ENCODE measurements at places on chromosomes 12 and 14. TPM values are rescaled to one million over a fixed set of nuclear protein-coding genes. Genes with fewer than 3 reads are reported as not detected.
A peak's percentile ranks its signal among the peaks of the same experiment; 100 is the strongest.

DNA sequence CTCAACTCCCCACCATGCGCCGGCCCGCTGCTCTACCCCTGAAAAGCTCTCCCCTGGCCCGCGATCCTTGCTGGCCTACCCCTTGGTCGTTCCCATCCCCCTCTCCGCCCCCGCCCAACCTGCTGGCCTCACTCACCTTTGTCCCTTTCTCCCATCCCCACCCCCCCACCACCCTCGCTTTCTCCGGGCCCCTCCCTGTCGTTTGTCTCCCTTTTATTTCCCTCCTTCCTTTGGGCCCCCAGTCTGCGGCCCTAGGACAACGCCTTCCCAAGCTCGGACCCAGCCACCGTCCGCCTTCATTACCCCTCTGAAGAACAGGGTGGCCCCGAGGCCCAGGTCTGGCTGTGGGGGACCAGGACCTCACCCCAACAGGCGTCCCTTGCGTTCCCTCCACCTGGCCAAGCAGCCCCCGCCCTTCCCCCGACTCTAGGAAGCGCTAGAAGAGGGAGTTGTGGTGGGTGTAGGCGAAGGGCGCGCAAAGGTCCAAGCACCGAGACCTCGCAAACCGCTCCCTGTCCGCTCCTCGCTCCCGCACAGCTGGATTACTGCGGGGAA is 6.9 kb upstream of the SLC7A7 start:
- no peak overlapping the region for H3K27ac ChIP-seq
- H3K27me3 ChIP-seq = no peaks in the 10 kb centered on the region
- H3K4me3 ChIP-seq = peak overlapping the region; percentile 50
- no peaks in the 10 kb centered on the region for H3K36me3 ChIP-seq
- DNase-seq = no peak

DNA sequence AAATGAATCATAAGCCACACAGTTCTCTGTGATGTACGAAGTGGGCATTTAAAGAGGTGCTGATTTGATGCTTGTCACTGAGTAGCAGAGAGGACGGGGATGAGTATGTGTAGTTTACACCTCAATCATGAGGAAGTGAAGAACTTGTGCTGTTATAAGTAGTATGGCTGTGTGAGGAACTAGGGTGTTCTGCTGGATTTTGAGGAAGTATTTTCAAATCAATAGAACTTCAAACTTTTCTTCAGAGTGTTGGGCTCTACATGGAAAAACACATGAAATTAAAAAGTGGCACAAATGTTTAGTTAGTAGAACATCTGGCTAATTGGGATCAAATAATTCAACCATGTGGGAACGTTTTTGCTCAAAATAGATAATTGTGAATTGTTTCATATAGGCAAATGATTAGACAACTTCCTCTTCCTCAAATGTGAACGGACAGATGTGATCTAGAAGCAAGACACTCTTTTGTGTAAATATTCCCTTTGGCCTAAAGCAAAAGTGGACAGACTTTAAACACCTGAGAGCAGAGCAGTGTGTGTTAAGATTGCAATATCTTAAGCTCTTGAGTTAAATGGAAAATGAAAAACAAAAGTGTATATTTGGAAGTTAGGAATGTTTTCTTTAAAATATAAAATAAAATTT is 168.5 kb downstream of the NAV3 start:
- H3K27me3 ChIP-seq = no peaks in the 10 kb centered on the region
- no peak overlapping the region for H3K27ac ChIP-seq
- H3K36me3 ChIP-seq = no peaks in the 10 kb centered on the region
- no peaks in the 10 kb centered on the region for H3K4me1 ChIP-seq
- H3K4me3 ChIP-seq = no peak overlapping the region

- peaks cover 7% of the 10 kb centered on the region for H3K4me1 ChIP-seq
- no peak for DNase-seq
- H3K27me3 ChIP-seq = no peaks in the 10 kb centered on the region
- H3K4me3 ChIP-seq = peak overlapping the region; percentile 94
- H3K27ac ChIP-seq = peak overlapping the region; percentile 33
Observed at GRCh38 chr14:77097006-77097699, 905 bp upstream of the CIPC start.

DNA sequence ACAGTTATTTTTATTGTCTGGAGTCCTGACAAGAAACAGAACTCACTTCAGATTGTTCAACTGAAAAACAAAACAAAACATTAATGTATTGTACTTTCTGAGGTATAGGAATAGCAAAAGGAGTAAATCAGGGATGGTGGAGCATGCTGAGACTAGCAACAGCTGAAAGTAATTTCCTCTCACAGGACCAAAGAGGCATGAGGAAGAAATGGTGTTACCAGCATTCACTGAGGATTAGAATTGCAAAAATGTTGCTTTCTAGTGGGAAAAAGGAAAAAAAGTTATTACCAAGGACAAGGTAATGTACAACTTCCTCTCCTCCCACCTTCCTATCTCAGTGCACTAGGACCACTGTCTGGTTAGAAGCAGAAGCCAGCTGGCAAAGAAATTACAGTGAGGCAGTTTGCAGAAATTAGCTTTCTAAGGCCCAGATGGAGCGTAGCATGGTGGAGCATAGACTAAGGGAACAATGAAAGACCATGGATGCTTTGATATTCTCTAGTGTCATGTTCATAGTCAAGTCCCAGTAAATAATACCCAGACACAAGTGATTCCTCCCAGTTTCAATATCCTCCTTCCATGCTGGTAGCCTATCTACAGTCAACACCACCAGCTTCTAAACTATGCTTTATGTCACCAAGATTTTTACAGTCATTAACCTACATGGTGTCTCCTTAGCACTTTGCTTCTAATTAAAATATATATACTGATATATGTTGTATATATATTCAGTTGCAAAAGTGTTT is 133.7 kb upstream of the DCN start:
- no peak overlapping the region for H3K27ac ChIP-seq
- no peak for DNase-seq
- peaks cover 5% of the 10 kb centered on the region for H3K4me1 ChIP-seq
- no peak overlapping the region for H3K4me3 ChIP-seq

- no peaks in the 10 kb centered on the region for H3K4me1 ChIP-seq
- no peaks in the 10 kb centered on the region for H3K27me3 ChIP-seq
- no peak overlapping the region for H3K27ac ChIP-seq
- DNase-seq = no peak
- H3K4me3 ChIP-seq = no peak overlapping the region
- H3K36me3 ChIP-seq = no peaks in the 10 kb centered on the region
Observed at GRCh38 chr14:74532246-74532645, 38.7 kb downstream of the ISCA2 start.

GRCh38 chr12:124293286-124294003 is 1.4 kb upstream of the RFLNA start:
- no peak overlapping the region for H3K4me3 ChIP-seq
- DNase-seq = no peak

- no peak for DNase-seq
- H3K4me1 ChIP-seq = no peaks in the 10 kb centered on the region
- H3K27me3 ChIP-seq = no peaks in the 10 kb centered on the region
- H3K36me3 ChIP-seq = no peaks in the 10 kb centered on the region
- no peak overlapping the region for H3K4me3 ChIP-seq
- no peak overlapping the region for H3K27ac ChIP-seq
Observed at GRCh38 chr12:128969480-128970055, 116.3 kb downstream of the GLT1D1 start.

- peak overlapping the region; percentile 10 for H3K4me3 ChIP-seq
- H3K27ac ChIP-seq = peak overlapping the region; percentile 37
- H3K36me3 ChIP-seq = no peaks in the 10 kb centered on the region
- H3K27me3 ChIP-seq = no peaks in the 10 kb centered on the region
- peaks cover 57% of the 10 kb centered on the region for H3K4me1 ChIP-seq
Observed at GRCh38 chr12:124543052-124543589, 24.3 kb downstream of the NCOR2 start.

DNA sequence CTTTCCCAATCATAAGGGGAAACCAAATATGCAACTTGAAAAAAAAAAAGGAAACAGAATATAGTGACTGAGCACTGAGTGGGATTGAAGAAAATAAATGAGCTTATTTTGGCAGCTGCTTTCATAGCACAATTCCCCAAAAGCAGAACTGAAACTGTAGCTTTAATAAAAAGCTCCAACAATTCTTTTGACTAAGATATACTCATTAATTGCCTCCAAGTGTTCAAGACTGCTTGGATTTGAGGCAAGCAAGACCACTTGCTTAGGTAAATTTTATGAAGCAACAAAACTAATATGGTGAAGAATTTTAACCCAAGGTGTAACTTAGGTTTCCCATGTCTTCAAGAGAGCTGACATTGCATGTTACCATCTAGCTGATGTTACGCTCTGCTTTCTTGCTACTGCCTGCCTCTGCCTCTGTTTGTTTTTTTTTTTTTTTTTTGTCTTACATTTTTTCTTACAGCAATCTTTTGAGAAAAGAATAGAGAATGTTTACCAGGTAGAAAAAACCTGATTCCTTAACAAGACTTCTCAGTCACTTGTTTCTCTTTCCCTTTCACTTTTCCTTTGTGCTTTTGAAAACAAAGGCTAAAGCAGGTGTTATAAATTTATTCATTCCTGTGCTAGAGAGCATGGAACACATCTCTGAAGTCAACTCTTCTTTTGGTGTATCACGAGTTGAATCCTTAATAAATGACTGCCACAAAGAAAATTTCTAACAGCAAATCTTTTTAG is 134.4 kb downstream of the BCAT1 start:
- no peak overlapping the region for H3K27ac ChIP-seq
- no peak for DNase-seq
- no peak overlapping the region for H3K4me3 ChIP-seq
- no peaks in the 10 kb centered on the region for H3K27me3 ChIP-seq

DNA sequence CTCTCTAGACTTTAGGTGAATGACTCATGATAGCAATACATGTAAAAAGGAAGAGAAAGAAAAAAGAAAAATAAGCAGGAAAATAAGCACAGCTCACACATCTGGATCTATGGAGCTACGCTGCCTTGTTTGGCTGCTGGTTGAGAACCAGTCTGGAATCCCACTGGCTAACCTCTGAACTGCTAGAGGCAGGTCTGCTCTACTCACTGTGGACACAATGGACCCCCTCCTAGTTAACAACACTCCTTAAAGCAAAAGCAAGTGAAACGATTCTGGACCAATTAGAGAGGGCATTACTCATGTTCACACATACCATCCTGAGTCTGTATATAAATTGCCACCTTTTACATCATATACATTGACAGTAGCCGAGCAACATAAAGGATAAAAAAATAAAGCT is 383.2 kb upstream of the FLRT2 start:
- no peak for DNase-seq
- no peak overlapping the region for H3K4me3 ChIP-seq
- no peaks in the 10 kb centered on the region for H3K36me3 ChIP-seq
- H3K4me1 ChIP-seq = no peaks in the 10 kb centered on the region

- H3K4me3 ChIP-seq = no peak overlapping the region
- no peaks in the 10 kb centered on the region for H3K36me3 ChIP-seq
- H3K27me3 ChIP-seq = no peaks in the 10 kb centered on the region
Observed at GRCh38 chr12:131677699-131678098, 33.2 kb upstream of the SFSWAP start.

DNA sequence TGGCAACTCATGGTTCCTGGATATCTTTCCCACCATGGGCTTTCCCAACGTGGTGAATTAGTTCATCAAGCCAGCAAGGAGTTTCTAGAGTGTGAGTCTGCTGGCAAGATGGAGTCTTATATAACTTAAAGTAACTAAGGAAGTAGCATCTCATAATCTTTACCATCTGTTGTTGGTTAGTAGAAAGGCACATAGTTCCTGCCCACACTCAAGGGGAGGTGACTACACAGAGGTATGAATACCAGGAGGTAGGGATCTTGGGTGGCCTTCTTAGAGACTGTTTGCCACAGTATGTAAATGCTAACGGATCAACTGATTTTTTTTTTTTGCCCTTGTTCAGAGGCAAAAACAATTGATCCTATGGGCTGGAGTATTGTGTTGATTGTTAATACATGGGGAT is 446.9 kb downstream of the ATP23 start:
- no peaks in the 10 kb centered on the region for H3K36me3 ChIP-seq
- H3K27ac ChIP-seq = no peak overlapping the region
- no peaks in the 10 kb centered on the region for H3K27me3 ChIP-seq

MED13L gene
- 127 TPM for total RNA-seq

SOAT2 gene
- 0.53 TPM for total RNA-seq

SMCO2 gene
- total RNA-seq = not detected

LRFN5 gene
- total RNA-seq = 3.1 TPM

C1R gene
- total RNA-seq = 1,296 TPM

RAD9B gene
- 0.23 TPM for total RNA-seq

RIMKLB gene
- 39.5 TPM for total RNA-seq
